ENCODE measurements at places on chromosomes 3 and 15. TPM values are rescaled to one million over a fixed set of nuclear protein-coding genes. Genes with fewer than 3 reads are reported as not detected.

DNA sequence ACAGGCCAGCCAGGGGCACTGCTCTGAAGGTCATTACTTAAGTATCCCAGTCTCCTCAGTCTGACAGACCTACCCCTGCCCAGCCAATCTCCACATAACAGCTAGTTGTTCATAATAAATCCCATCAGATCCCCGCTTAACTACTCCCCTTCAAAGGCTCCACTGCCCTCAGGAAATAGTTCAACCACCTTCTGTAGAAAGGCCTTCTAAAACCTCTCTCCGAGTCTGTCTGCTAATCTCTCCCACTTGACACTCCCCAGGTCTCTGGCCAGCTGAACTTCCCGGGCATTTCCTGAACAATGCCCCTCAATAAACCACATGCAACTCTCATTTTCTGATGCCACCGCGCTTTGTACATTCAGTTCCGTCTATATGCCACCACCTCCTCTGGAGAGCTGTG is 6.0 kb downstream of the PRC1 start:
- no peak for DNase-seq

GRCh38 chr15:100330629-100331215 is 11.1 kb downstream of the ADAMTS17 start:
- no peak for DNase-seq

DISP2 gene
- total RNA-seq: 0.60 TPM

DNA sequence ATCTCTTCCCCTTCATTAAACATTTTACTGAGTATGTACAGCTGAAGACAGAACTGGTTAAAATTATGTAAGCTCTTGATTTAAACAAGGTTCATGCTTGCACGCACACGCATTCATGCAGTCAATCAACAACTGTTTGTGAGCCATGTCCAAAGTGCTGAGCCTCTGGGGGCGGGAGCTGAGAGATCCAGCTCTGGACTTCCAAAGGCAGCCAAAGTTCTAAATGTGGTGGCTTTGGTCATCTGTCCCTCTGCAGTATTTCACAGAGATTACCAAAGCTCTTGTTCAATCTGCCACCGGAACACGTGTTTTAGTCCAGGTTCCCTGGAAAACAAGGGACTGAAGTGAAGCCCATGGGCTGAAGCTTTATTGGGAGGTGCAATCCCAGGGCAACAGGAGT is 52.4 kb upstream of the SNRPA1 start:
- no peak for DNase-seq

CTDSPL gene
- 68.4 TPM for total RNA-seq

SLMAP gene
- 159 TPM for total RNA-seq

DNA sequence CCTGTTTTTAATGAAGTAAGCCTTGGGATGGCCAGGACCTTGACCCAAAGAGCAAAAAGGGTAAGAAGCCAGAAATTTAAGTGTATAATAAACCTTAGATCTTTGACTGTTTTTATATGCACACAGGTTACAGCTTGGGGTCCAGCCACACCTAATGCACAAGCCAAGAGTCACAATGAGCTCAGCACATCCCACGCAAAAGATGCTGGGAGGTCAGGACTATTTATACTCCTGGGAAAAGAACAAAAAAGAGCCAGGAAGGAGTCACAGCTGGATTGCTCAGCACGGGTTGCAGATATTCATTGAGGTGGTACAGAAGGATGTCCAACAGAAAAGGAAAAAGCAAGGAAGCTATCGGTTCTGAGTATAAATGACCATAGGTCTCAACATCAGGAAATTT is 536.3 kb downstream of the NTRK3 start:
- DNase-seq: no peak

TMEM40 gene
- total RNA-seq: 63.3 TPM

GRCh38 chr3:37952564-37952963 is 38.0 kb upstream of the VILL start:
- DNase-seq: no peak

SLC7A14 gene
- not detected for total RNA-seq

GOLGA8M gene
- total RNA-seq: 5.7 TPM

GRCh38 chr3:158569794-158570193 is 1.2 kb upstream of the MLF1 start:
- no peak for DNase-seq

DNA sequence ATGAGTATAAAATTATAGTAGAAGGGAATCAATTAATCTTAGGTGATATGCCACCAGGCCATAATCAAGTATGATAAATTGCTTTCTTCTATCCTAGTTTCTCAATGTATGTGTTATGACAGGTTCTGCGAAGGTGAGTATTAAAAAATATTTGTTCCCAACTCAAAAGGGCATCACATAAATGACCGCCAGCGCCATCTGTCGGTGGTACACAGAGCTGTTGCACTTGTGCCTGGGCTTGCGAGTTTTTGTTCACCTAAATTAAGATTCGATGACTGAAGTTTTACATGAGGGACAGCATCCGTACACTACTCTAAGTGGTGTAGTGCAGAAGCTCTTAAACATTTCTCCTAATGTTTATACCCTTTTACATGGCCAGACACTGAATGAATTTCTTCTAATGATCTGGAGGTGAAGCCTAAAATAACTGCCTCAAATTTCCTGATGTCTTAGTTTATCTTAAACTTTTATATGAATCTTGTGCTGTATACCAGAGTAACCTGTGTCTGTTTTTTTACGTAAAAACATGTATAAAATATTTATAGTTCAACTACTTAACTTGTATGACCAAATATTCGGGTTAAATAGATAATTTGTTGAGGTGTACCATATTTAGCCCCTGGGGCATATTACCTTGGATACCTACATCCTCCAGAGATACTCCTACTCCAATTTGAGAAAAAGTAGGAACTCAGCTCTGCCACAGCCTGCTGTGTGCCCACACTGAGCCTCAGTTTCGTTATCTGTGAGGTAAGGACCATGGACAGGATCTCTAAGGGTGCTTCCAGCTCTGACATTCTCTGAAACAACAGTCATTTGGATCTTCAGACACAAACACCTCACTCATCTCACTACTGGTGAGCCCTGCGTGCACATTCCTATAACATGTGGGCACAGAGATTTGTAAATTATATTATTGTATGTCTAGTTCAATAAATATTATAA is 365.6 kb downstream of the MAGI1 start:
- no peak for DNase-seq

THBS1 gene
- total RNA-seq: 154 TPM

DNA sequence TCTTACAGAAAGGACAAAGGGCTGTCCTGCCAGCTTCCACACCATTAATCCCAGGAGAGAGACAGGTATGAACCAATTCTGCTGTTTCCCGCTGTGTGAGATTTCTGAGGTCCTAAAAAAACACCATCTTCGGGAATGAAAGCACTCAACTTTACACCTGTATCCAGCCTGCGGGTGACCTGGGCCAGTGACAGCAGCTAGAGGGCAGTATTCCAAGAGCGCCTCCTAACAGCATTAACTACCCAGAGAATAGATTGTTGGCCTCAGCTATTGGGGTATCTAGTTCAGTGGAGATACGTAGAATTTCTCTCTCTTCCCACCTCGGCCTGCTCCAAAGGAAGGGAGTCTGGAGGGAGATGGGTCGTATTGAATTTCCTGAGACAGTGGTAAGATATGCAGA is 55.1 kb downstream of the WDR76 start:
- DNase-seq: no peak

CA12 gene
- 114 TPM for total RNA-seq

GRCh38 chr3:189229196-189229828 is 57.5 kb downstream of the TPRG1 start:
- DNase-seq: no peak

- DNase-seq: no peak
These were observed 66.8 kb upstream of the C2CD4B start for GRCh38 chr15:62231856-62232255.

GRCh38 chr15:83928878-83929418 is 275.0 kb downstream of the ADAMTSL3 start:
- no peak for DNase-seq

- no peak for DNase-seq
These were observed 570.2 kb downstream of the NTRK3 start for GRCh38 chr15:87686339-87686738.

GRCh38 chr3:187473778-187474406 is 105.7 kb downstream of the RTP4 start:
- DNase-seq: no peak

VEPH1 gene
- 10.8 TPM for total RNA-seq

IL17RE gene
- 11.9 TPM for total RNA-seq

RASL12 gene
- 32.8 TPM for total RNA-seq

- no peak for DNase-seq
These were observed 383.9 kb upstream of the DPH6 start for GRCh38 chr15:35929740-35930444.

- peak; percentile 8 for DNase-seq
These were observed 155.2 kb downstream of the FBLN2 start for GRCh38 chr3:13704174-13704573.

GRCh38 chr3:44682182-44682896 is 30.1 kb upstream of the ZNF502 start:
- DNase-seq: no peak

DNA sequence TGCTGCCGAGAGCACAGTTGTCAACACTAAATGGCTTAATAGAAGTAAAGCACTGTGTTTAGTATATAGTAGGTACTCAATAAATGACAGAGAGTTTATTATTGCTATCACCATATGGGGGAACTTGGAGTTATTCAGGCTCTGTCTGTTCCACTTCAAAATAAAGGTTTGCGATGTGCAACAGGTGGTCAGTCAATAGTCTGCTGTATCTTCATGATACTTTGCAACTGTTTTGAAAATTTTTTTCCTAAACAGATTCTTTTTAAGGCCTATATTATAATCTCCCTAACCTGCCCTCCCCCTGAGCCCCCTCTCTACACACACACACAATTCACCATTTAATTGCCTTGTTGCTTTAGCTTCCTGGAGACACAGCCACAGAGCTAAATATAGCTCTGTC is 164.7 kb upstream of the NR2F2 start:
- DNase-seq: no peak

- DNase-seq: no peak
These were observed 180.6 kb upstream of the LRRN1 start for GRCh38 chr3:3618623-3619022.

DNA sequence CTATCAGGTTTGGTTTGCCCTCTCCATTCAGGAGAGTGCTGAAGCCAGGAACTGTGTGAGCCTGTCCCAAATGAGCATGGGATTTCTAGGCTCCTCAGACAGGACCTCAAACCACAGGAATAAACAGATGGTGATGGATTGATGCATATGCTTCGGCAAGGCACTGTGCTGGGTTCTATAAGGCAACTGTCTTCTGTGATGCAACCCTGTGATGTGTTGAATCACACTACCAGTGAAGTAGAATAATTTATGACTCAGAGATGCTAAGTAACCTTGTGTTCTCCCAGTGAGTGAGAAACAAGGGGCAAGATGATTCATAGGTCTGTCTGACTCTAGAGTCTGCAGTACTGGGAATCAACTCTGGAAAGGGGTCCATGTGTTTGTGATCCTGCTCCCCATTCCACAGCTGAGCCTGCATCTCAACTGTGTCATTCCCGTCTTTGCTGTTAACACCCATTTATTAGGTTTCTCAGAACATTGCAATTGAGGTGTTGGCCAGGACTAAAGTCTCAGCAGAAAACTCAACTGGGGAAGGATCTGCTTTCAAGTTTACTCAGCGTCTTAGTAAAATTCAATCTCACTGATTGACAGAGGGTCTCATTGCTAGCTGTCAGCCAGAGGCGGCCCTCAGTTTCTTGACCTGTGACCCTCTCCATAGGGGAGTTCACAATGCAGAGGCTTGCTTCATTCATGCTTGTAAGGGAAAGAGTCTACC is 510.1 kb upstream of the CFAP20DC start:
- no peak for DNase-seq

FBLN2 gene
- 42.7 TPM for total RNA-seq

TMIE gene
- total RNA-seq: 1.0 TPM

TMCO5A gene
- total RNA-seq: not detected

DNA sequence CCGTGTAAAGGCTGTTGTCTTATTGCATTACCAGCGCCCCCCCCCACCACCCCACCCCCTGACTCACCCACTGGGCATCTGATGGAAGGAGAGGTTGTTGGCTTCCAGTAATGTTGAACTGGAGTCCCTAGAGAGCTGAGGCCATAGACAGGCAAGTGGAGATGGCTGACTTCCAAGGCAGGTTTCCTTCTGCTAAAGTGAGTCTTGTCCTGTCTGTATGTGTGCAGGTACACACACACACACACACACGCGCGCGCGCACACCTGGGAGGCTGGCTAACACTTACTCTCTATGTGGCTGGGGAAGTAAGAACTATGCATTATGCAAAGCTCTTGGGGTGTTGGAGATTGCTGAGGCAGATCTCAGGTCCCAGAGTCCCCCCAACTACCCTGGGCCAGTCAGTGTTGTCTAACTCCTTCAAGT is 1.6 kb upstream of the KY start:
- no peak for DNase-seq

DNA sequence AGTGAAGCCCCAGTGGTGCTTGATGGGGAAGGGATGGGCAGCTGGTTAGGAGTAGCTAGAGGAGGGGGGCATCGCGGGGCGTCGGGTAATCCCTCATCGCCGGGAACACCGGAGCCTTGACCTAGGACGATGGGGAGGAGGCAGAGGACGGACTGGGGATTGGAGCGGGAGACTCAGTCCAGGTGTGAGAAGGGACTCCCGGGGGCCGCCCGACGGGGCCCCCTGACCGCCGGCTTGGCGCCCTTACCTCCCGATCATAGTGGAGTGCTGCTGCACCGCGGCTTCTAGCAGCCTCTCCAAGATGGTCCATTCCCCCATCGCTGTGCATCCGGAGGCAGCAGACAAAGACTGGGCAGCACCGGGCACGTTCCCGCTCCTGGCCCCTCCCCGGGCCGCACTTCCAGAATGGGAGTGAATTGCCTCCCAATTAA is 612 bp downstream of the GJD2 start:
- DNase-seq: no peak

DNA sequence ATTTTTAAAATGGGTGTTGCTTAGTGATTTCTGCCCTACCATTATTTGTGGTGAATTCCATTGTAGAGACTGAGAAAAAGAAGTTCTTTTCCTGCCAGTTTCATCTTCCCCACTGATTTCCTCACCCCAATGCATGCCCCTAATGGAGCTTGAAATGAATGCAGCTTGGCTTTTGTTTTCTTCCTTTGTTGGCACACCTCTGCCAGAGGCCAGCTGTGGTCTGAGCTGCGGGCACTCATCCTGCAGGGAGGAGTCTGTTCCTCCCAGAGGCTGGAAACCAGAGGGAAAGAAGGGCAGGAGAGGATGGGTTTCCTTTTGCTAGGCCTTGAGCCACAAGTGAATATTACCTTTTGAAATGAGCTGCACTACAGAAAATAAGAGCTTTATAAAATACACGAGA is 9.3 kb upstream of the ST8SIA2 start:
- no peak for DNase-seq

DNA sequence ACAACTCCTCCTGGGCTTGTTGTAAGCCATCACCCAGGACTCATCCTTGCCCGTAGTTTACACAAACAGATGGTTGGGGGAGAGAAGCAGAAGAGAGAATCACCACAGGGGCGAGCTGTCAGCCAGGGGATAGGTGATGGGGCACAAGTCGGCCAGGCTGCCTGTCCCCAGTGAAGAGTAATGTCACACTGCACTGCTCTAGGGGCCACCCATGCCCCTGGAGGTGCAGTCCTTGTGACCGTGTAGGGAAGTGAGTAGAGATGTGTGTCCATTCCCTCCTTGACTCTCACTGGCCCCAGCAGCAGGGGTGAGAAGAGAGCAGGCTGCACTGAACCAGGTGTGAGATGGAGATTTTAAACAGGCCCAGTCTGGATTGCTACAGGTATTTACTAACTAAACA is 17.1 kb upstream of the PRSS50 start:
- DNase-seq: no peak
